Suppressor macrophage treated with lipopolysaccharide for 4 hours (primary cell): ENCODE measurements at places on chromosomes 11 and 22.

GRCh38 chr22:20312396-20313191, 7.3 kb downstream of the DGCR6L start:
- no peak for DNase-seq

DNA sequence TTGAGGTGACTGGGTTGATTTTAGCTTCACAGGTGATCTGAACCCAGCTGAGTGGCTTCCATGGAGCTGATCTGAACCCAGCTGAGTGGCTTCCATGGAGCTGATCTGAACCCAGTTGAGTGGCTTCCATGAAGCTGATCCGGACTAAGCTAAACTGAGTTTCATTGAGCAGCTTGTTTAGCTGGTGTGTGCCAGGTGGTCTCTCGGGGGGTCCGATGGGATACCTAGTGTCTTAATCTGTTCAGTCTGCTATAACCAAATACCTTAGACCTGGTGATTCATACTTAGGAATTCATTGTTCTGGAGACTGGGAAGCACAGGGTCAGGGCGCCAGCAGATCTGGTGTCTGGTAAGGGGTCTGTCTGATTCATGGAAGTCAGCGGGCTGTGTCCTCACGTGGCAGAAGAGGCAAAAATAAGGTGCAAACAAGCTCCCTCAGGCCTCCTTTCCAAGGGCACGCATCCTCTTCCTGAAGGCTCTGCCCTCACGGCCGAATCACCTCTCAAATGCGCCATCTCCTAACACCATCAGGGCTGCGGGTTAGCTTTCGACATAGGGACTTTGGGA, 52.5 kb upstream of the KCNQ1OT1 start:
- no peak for DNase-seq

DNA sequence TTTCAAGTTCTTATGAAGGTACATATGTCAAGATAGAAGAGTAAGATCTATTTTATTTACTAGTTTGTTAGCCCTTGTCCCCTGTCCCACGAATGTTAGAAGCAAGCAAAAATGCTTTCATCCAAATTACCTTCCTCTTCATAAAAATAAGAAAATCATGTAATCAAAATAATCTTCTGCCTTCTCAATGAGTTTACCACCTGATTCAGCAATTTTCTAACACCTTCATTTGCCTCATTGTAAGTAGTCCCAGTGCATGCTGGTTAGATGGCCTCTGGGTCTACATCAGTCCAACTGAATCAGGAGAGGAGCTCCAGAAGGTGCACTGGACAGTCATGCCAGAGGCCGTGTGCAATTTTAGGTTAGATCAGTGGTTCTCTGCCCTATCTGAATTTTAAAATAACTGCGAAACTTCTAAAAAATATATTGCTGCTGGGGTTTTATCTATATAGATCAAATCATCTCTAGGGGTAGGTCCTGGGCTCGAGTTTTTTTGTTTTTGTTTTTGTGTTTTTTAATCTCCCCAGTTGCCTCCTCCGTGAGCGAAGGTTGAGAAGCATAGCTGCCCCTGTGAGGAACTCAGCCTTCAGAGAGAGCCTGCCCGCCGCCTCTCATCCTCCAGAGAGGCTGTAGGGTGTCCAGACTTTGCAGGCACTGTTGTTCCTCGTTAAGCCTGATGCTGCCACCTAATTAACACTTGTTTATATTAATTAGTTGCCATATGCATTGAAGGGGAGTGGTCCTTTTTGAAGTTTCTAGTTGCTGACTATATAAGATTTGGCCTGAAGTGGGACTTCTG, 32.2 kb downstream of the C22orf31 start:
- no peak for DNase-seq

DNA sequence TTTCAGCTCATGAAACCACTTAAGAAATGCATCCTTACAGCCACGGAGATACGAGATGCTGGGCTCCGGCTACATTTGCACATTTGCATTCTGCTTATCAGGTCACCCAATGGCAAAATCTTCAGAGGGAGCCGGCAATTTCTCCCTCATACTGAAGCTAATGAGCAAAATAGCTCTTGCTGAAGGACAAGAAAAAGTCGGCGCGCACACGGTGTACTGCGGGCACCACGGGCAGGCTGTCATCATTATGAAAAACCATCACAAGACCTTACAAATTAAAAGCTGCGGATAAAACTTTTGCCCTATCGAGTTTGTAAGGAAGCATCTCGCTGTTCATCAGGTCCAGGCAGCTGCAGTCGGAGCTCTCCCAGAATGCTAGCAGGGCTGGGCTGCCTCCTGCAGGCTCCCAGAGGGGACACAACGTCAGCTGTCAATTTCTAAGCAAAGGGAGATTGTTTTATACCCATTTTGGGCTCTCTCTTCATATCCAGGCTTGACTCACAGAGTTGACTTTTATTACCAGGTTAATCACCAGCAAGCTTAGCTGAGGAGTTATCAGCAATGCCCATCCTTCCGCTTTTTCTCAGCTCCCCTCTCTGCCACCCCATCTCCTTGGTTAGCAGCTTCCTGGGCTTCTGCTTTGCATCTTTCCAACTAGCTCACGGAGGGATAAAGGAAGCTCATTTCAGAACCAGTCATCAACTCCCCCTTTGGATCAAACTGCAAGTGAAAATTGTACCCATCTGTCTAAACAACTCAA, 375.1 kb downstream of the OPCML start:
- no peak for DNase-seq

GRCh38 chr22:34297536-34298120, 377.4 kb upstream of the LARGE1 start:
- no peak for DNase-seq

GRCh38 chr22:21038405-21038804, 6.0 kb upstream of the SLC7A4 start:
- DNase-seq = no peak

GRCh38 chr11:124861670-124862069, 3.6 kb upstream of the ROBO3 start:
- no peak for DNase-seq

GRCh38 chr22:26593763-26594162, 3.8 kb upstream of the TPST2 start:
- no peak for DNase-seq

DNA sequence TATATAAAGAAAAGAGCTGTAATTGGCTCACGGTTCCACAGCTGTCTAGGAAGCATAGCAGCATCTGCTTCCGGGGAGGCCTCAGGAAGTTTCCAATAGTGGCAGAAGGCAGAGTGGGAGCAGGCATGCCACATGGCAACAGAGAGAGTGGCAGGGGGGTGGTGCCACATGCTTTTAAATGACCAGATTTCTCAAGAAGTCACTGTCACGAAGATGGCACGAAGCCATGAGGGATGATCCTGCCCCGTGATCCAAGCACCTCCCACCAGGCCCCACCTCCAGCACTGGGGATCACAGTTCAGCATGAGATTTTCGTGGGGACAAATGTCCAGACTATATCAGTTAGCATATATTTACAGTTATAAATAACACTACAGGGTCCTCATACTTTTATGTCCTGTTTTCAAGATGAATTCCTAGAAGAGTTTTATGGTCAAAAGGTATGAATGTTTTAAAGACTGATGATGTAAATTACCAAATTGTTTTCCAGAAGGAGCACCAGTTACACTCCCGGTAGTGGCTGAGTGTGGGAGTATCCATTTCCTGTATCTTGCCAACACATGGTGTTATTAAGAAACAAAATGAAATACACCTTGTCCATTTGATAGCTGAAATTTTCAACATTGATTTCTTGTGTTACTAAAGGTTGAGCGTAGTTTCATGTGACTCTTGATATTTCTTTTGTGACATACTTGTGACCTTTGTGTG, 19.2 kb downstream of the FAM118A start:
- peak; percentile 31 for DNase-seq

DNA sequence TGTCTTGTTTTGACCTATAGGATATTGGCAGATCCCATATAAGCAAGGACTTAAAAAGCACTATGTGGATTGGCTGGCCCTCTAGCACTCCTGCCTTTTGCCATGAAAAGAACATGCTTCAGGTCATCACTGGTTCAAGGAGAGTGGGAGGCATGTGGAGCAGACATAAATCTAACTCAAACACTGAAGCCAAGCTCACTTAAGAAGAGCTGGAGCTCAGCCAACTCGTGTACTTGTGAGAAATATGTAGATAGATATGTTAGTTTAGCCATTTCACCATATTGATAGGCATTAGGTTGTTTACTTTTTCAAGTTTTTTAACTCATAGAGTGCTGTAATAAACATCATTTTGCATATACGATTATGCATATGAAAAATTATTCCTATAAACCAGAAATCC, 19.9 kb upstream of the BBOX1 start:
- DNase-seq = no peak

- DNase-seq = peak; percentile 70
Observed at GRCh38 chr11:207863-208180, 314 bp downstream of the RIC8A start.

DNA sequence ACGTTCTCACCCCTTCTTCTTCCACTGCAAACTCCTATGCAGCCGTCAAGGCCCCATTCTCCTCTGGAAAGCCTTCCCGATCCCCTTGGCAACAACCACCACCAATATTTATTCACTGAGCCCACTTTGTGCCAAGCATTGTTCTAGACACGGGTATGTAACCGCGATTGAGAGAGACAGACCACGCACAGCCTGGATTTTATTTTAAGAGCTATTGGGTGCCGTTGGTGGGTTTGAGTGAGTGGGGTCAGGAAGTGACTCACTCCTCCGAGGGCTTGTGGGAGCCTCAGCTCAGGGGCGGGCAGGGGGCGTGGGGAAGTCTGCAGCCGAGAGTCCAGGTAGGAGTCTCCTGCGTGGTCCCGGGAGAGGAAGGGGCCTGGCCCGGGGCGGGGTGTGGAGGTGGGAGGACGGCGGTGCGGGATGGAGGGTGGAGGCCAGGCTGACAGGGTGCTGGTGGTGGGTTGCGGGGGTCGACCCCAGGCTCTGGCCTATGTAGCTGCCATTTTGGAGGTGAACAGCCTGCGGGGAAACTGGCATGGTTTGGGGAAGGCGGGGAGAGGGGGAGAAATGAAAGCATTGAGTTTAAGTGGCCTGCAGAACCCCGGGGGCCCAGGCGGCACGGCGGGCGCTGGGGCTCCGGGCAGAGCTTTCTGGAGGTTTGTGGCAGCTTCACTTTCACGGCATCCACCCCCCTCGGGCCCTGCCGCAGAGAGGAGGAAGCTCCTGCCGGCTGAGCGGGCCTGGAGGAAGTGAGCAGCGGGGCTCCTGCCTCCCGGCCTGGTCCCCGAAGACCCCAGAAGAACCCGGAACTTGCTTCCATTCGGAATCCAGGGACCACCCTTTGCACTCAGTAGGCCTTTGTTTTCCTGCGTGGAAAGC, 547 bp downstream of the PARVG start:
- DNase-seq = peak; percentile 74

DNA sequence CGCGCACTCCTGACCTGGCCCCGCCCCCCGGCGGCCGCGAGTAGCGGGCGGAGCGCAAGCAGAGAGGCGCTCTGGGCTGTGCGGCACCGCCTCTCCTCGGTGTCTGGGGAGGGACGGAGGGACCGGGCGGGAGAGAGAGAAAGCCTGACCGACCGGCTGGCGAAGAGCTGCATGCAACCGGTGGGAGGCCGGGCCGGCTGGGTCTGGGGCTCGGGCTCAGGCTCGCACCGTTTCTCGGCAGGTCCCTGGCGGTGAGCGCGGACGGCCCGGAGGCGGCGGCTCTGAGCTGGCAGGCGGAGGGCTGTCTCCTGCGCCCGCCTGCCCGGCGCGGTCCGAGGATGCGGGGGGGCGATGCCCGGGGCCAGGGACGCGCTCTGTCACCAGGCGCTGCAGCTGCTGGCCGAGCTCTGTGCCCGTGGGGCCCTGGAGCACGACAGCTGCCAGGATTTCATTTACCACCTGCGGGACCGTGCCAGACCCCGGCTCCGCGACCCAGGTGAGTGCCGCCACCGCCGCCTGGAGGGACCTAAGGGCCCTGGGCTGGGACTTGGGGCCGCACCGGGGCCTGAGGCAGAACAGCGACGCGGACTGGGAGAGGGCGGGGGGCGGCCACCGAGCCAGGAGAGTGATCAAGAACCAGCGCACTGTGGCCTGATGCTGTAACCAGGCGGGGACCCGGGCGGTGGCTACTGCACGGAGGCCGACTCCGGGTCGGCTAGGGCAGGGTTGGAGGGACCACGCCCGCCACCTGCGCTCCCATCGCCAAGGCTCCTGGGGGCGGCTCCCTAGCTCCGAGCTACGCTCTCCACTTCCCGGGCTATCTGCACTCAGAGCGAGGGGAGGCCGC, at the start of gene SYT9:
TSS of gene SYT9 (plus strand) at position 69 of the 847 bp plus-strand sequence. CDS start at position 352, 283 bp downstream.
- DNase-seq = no peak

DNA sequence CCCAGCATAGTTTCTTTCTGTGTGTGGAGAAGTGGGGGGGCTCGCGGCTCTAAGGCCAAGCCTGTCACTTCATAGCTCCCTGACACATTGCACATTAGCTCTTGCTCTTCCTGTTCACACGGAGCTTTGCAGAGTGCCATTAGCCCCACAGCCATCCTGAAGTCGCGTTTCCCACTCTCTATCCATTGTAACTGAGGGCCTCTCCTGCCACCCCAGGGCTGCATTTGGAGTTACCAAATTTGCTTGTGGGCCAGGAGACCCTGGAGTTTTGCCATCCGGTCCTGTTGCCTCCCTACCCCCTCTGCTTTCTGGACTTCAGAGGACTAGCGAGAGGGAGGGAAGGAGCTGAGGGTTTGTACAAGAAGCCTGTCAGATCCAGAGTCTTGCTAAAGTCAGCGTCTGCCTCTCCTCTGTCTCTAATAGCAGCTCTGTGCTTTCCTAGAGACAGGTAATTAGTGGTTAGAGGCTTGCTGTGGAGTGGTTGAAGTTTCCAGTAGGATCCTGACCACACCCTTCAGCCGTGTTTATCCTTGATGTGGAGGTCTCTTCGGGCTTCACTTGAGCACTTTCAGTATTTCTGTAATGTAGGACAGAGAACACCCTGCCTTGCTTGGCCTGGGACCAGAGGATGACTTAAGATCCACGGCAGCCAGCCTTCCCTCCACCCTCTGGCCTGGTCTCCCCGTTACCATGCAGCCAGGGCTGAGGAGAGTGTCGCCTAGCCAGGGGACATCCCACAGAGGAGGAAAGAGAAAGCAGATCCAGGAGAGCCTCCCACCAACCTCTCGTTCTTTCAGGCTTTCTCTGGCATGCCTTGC, 14.1 kb downstream of the DCPS start:
- DNase-seq = no peak

GRCh38 chr11:76706667-76707066, 36.1 kb upstream of the LRRC32 start:
- no peak for DNase-seq

- no peak for DNase-seq
Observed at GRCh38 chr11:28384418-28384817, 276.2 kb downstream of the METTL15 start.
